Forelimb muscle (tissue), 1 donor: ENCODE measurements at places on chromosomes 3 and 15.

GRCh38 chr3:13676356-13677017 lies 127.6 kb downstream of the FBLN2 start:
- DNase-seq, result no peak

- no peak for DNase-seq
Observed at GRCh38 chr3:1848935-1849334, 249.7 kb upstream of the CNTN4 start.

DNA sequence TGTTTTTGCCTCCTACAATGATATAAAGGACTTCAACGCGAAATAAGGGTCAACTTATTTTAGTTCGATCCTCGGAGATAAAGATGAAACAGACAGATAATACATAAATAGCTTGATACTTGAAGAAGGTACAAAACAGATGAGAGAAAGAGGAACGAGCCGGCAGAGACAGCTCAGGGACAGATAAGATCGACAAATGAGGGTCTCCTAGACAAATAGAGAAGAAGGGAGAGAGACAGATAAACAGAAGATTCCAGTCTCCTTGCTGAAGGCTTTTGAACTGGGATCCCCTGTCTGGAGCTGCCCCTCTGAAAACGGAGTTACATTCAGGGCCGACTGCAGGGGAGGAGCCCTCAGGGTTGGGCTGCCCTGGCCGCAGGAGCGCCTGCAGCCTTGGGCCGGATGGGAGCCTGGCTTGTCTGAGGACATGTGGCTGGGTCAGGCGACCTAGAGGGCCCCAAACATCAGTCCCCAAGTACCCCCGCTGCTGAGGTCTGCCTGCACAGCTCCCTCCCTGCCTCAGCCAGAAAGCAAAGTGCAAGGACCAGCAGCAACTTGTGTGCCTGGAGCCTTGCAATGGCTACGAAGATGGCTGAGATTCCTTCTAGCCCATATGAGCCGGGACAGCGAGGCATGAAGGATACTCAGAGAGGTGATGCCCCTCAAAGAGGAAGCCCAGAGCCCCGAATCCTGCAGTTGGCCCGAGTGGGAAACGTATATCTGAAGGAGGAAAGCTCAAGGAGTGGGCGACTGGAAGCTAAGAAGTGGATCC lies 926 bp upstream of the SKOR1 start:
- no peak for DNase-seq

- DNase-seq, result no peak
Observed at GRCh38 chr3:17195192-17195611, 310.4 kb downstream of the PLCL2 start.

- no peak for DNase-seq
Observed at GRCh38 chr3:192494174-192494573, 233.2 kb downstream of the FGF12 start.

DNA sequence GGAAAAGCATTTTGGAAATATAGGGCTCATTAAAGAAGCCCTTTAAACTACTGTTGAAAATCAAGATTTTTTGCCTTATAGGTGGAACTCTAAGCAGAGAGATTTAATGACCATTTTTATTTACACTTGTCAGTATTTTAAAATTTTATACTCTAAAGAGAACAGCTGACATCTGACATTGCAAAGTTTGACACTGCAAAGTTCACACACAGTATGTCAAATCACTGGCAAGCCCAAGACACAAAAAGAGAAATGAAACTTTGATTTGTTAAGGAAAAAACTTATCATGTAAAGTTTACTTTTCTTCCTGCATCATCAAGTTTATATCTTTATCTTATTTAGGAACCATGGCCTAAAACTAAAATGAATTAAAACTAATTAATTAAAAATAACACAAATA lies 40.2 kb downstream of the DPH6 start:
- no peak for DNase-seq

DNA sequence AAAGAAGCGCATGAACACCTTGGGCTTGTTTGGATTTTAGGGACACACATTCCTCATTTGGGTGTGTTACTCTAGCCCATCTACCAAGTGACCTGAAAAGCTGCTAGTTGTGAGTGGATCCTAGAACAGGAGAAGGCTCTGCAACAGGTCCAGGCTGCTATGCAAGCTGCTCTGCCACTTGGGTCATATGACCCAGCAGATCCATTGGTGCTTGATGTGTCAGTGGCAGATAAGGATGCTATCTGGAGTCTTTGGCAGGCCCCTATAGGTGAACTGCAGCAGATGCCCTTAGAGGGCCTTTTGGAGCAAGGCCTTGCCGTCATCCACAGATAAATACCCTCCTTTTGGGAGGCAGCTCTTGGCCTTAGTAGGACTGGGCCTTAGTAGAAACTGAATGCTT lies 53.2 kb downstream of the PAQR5 start:
- DNase-seq, result no peak

DNA sequence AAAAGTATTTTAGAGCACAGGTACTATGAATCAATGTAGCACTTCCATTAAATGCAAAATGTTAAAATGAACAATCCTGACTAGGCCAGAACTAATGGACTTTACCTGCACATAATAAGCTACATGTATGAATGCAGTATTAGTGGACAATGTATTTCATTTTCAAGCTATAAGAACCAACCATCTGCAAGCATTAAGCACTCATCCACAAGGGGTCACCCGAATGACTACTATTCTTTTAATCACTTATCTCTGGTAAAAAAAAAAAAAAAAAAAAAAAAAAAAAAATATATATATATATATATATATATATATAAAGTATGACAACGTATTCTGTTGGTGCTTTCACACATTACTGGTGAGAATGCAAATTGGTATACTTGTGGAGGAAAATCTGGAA lies 7.2 kb downstream of the HERC1 start:
- DNase-seq, result no peak

DNA sequence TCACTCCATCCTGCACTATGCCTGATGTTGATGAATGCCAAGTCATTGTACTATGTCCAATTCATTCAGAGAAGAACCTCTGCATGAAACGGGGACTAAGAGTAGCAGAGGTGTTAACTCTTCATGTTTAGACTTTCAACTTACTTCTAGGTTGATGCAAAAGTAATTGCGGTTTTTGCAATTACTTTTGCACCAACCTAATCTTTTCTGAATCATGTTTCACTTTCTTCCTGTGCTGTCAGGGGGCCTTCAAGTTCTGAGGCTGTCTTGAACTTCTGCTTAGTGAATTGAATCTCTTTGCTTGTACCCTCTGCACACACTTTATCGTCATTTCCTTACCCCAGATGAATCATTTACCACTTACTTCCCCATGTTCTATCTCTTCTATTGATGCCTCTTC lies 636.2 kb downstream of the NAALADL2 start:
- DNase-seq, result no peak

DNA sequence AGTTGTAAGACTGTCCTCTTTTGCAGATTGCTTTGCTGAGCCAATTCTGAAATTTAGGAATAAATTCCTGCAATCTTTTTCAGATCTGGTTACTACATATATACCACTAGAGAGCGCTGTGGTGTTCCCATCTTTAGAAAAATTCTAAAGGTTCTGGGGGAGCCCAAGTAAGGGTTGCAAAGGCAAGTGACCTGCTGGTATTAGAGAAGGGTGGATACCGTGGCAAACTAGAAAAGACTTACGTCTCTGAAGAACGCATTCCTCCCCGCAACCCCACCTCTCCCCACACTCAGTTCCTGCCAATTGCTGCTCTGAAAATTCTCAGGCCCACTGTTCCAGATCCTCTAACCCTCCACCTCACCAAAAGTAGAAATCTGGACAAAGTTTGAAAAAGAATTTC lies 48.5 kb downstream of the EFHB start:
- DNase-seq, result no peak

- DNase-seq, result no peak
Observed at GRCh38 chr15:67004142-67004541, 61.3 kb upstream of the SMAD3 start.

DNA sequence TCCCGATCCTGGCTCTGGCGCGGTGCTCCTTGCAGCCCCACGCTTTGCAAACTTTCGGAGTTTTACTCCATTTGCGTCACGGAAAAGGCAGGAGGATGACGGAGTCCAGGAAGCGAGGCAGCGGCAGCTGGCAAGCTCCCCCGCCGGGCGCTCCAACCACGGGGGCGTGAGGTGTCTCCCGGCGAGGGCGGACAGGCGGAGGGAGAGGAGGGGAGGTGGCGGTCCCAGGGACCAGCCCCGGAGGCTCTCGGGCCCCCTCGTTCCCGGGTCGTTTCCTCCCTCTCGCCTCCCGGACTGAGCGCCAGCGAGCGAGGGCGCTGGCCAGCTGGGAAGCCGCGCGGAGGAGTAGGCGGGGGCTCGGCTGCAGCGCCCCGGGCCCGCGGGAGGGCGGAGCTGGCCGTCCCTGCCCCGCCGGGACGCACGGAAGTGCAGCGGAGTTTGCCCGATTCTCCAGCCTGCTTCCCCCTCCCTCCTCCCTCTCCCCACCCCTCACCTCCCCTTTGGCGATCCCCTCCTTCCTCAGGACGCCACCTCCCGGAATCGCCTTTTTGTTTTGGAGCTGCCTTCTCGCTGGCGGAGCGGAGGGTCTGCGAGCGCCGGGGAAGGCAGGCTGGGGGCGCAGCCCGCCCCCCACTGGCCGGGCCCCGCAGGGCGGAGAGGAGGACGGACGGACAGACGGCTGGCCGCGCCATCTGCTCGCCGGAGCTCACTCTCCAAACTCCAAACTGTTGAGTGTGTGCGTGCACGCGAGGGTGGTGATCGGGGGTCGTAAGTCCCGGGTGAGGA lies at the start of gene SNX33:
Gene SNX33, plus strand, starts transcription at position 543 of the 786 bp plus-strand sequence. CDS start 1,191 bp downstream, outside the sequence.
- peak; percentile 68 for DNase-seq

GRCh38 chr3:117926819-117927218 lies 1107.8 kb downstream of the IGSF11 start:
- no peak for DNase-seq

DNA sequence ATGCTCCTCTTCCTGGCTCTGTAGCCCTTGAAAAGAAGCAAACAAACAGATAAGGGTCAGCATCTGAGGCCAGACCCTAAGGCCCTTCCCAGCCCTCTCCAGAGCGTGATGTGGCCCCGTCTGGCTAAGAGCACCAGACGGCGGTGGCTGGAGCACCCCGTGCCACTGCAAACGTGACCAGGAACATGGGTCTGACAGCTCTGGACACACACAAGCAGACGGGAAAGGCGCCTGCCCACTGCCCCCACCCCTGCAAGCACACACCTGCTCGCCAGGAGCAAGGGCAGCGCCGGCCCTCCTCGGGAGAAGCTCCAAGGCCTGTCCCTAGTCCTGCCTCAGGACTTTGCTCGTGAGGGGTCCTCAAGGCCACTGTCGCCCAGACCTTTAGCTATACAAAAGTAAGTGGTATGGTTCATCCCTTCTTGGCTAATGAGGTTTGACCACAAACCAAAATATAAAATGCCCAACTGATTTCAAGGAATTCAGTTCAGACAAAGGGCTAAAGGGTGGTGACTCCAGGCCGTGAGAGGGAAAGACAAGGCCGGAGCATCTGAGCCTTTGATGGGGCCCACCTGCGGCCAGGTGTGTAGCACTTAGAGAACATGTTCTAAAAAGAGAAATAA lies 90.4 kb downstream of the XXYLT1 start:
- DNase-seq, result no peak

- DNase-seq, result no peak
Observed at GRCh38 chr15:100308608-100309007, 33.2 kb downstream of the ADAMTS17 start.

GRCh38 chr3:116757315-116757714 lies 47.7 kb downstream of the TUSC7 start:
- no peak for DNase-seq

- no peak for DNase-seq
Observed at GRCh38 chr3:187758318-187758955, 13.2 kb upstream of the BCL6 start.

DNA sequence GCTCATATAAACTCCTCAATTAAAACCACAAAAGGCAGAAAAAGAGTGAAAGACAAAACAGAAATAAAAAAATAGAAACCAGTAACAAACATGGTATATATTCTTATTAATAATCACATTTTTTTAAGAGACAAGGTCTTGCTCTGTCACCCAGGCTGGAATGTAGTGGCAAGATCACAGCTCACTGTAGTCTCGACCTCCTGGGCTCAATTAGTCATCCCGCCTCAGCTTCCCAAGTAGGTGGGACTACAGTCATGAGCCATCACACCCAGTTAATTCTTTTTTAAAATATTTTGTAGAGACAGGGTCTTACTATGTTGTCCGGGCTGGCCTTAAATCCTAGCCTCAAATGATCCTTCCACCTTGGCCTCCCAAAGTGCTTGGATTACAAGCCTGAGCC lies 37.1 kb downstream of the FAM240A start:
- no peak for DNase-seq

GRCh38 chr15:64919721-64920120 lies 8.0 kb downstream of the ANKDD1A start:
- DNase-seq, result no peak

DNA sequence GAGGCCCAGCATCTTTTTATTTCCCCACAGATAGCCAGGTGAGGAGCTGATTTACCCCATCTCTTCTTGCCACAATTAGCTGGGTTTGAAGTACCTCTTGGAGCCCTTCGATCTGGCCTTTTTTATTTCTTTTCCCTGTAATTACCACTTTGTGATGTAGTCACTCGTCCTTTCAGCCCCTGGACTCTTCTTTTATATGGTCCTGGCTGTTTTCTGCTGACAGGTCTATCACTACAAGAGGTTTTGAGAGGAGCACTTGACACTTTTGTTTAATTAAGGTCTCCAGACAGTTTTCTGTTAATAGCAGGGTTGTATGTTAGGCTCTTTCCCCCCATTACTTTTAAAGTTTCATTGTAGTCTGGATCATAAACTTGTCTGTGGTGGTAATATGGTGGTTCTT lies 11.8 kb downstream of the ATXN7 start:
- no peak for DNase-seq

- DNase-seq, result no peak
Observed at GRCh38 chr15:78457101-78457500, 19.1 kb downstream of the IREB2 start.

DNA sequence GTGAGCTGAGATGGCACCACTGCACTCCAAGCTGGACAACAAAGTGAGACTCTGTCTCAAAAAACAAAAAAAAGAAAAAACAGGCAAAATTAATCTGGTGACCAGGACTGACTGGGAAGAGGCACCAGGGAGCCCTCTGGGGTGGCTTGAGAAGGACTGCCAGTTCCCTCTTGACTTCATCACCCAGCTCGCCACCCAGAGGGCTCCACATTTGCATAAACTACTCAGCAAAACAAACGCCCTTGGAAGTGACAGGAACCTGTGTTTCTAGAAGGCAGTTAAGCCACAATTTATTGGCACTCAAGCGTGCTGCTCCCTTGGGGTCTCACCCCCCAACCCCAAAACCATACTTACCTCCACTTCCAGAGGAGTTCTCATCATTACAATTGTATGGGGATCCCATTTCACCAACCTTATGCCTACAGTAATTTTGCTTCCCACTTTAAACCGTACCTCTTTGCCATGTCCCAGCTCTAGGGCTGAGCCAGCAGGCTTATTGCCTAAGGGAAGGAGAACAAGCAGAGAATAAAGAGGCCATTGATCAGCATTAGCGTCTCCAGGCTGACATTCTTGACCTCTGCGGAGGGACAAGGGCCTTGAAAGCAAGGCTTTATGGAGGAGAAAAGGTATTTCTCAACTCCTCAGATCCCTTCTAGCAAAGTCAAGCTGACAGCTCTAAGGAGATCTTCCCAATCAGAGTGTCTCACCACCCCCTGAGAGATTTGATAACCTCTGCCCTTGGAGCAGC lies 357.4 kb downstream of the SHQ1 start:
- DNase-seq, result no peak

- DNase-seq, result no peak
Observed at GRCh38 chr3:21751886-21752285, 876 bp upstream of the ZNF385D start.
